ENCODE measurements at places on chromosomes 12 and 14. TPM values are rescaled to one million over a fixed set of nuclear protein-coding genes. Genes with fewer than 3 reads are reported as not detected.

Gene SLCO1B1
- polyA plus RNA-seq = not detected

GRCh38 chr12:30570211-30570890 is 125.3 kb downstream of the IPO8 start:
- DNase-seq = no peak

Gene KLRK1
- polyA plus RNA-seq = not detected

GRCh38 chr12:109900752-109901580 is 892 bp downstream of the TCHP start:
- no peak for DNase-seq

DNA sequence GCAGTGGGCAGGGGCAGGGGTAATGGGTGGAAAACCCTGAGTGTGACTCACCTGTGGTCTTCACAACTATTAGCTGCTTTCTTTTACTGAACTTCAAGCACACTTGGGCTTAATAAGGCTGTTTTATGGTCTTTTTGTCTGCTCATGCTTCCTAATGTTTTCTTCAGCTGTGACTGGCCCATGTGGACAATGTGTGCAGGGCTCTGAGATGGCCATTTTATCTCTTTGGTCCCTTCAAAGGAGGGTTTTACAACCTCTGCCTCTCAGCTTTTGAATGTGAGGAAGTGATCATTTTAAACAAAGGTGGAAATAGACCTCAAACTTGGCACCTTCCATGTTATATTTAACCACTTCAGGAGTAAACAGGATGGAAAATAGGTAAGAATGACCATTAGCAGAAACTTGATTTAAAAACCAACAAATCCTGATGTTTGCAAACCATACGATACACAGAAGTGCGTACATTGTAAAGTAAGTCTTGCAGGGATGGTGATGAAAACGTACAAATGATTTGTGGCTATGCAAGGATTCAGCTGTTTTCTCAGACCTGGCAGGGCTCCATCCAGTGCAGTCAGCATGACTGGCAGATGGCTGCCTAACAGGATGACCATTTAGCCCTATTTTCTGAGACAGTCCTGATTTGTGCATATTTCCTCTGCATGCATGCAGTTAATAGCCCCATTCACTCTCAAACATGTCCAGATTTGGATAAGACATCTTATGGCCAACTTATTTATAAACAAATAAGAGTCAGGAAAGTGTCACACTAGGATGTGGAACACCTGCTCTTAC is 103.2 kb downstream of the SLC38A4 start:
- DNase-seq = no peak

DNA sequence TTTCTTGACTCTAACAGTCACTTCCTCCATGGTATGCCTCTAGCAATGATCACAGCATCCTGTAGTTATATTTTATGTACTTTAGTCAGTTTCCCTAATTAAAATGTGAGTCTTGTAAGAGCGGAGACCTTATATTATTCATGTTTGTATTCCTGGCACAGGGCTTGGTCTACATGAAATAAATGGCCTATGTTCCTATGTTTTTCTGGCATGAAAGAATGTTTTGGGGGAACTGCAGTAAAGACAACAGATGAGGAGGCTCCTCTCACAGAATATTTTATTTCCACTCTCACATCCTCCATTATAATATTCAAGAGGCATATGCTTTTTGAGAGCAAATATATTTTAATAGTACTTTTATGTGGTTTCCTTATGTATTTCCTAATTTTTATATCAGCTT is 429.8 kb upstream of the PDE3A start:
- DNase-seq = no peak

DNA sequence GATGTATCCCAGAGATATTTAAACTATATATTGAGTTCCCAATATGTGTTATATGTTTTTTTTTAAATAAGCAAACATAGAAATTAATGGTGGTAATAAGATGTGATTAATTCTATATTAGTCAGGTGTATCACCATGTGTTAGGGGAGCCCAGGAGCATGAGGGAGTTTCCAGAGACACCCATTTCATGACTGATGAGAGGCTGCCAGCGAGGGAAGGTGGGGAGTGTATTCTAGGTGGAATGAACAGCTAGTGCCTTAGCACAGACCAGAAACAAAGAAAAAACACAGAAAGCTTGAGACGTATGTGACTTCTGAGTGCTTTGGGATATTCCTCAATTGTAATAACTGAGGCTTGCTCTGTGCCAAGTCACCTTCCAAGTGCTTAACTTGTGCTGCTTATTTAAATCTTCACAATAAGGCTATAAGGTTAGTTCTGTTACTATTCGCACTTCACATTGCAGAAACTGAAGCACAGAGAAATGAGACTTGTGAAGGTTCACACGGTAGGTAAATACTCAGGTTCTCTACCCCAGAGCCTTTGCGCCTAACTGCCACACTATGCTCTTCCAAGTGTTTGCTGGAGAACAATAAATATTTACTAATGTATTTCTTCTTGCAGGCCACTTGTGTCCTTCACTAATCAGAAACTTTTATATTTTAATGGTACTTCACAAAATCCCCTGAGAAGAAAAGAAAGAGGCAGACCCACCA is 17.9 kb upstream of the MGP start:
- no peak for DNase-seq

GRCh38 chr14:101363880-101364391 is 197.4 kb upstream of the DIO3 start:
- no peak for DNase-seq

DNA sequence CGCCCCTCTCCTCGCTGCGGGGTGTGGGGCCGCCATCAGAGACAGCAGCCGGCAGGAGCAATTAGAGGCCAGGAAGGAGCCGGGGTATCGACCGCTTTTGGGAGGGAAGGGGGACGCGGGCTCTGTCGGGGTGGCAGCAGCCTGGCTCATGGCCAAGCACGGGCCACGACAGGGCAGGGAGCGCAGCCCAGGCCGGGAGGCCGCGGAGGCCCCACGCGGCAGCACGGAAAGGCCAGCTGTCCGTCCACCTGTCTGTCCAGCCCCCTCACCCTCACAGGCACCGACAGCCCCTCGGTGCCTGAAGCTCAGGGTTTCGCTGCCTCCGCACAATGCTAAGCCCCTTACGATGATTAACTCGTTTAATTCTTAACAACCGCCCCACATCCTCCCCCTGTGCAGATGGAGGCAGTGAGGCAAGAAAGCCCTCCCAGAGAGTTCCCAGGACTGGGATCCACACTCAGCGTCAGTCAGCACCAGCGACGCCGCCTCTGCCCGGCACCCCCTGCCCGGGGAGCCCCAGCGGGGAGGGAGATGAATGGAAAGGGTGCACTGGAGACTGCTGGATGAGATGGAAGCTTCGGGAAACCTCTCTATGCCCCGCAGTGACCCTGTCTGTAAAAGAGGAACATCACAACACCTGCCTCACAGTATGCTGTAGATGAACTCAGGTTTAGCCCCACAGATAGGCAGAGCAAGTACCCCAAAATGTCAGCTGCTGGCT is 23.7 kb downstream of the NCOR2 start:
- DNase-seq = no peak

DNA sequence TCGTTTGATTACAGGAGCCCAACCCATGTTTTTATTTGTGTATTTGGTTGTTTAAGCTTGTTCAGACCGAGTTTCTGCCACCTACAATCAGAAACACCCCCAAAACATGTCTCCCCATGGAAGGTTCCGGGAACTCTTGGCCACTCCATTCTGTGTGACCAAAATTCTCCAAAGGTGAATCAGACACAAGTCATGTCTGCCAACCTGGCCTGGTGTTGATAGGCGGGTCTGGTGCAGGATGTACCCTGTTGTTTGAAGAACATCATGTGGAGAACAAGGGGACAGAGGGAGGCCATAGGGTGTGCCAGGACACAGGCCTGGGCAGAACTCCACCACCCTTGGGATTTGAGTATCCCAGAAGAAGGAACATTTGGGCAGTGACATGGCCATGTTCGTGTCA is 147.1 kb upstream of the MYL2 start:
- no peak for DNase-seq

DNA sequence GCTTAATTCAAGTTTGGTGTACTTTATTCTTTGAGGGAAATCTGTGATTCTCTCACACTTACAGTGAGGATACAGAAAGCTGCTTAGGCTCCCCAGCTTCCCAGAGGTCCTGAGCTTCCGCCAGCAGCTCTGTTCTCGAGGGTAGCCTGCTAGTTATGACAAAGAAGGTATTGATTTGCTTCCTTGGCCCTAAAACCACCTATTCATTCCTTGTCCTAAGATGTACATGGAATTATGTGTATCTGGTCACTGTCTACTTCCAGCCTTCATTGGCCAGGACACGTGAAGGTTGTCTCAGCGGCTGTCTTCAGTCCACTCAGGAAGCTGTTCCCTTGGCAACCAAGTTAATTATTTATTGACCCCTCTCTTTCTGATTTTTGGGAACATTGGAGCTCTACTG is 55.7 kb downstream of the GALNT8 start:
- no peak for DNase-seq

DNA sequence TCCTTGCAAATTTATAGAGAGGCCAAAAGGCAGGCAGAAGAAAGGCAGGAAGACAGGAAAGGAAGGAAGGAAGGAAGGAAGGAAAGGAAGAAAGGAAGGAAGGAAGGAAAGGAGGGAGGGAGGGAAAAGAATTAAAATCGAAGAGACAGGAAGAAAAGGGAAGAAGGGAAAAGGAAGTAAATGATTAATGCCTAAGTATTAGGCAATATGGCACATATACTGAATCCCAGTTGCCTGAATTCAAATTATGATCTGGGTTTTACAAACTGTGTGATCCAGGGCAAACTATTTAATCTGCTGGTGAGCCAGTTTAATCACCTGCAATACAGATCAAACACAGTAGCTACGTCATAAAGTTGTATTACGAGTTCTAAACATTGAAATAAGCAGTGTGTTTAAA is 983.6 kb downstream of the FLRT2 start:
- DNase-seq = no peak

- no peak for DNase-seq
Measured at GRCh38 chr12:91922139-91922538, 223.5 kb downstream of the BTG1 start.

Gene C14orf132
- polyA plus RNA-seq = 13.2 TPM

GRCh38 chr14:61673305-61673704 is 22.0 kb upstream of the HIF1A start:
- DNase-seq = no peak

Gene AQP6
- polyA plus RNA-seq = not detected

Gene CDH24
- 9.0 TPM for polyA plus RNA-seq

DNA sequence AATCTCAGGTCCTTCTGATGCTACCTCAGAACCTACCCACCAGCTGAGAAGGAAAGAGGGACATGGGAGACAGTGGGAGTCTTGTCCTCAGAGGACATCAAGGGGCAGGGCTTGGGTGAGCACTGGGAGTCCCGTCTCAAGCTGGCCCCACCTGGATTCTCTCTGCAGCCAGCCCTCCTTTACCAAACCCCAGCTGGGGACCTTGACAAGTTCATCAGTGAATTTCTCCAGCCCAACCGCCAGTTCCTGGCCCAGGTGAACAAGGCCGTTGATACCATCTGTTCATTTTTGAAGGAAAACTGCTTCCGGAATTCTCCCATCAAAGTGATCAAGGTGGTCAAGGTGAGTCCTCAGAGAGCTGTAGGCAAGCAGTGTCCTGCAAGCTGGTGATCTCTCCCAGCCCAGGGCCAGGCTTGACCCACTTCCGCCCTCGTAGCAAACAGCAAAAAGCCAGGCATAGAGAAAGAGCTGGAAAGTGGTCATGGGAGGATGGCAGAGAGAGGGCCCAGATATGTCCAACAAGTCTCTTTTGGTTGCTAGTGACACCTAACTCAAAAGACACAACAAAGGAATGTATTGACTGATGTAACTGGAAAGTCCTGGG is 14.2 kb upstream of the OAS2 start:
- DNase-seq = no peak

GRCh38 chr14:70152704-70153103 is 36.0 kb downstream of the SLC8A3 start:
- DNase-seq = no peak

DNA sequence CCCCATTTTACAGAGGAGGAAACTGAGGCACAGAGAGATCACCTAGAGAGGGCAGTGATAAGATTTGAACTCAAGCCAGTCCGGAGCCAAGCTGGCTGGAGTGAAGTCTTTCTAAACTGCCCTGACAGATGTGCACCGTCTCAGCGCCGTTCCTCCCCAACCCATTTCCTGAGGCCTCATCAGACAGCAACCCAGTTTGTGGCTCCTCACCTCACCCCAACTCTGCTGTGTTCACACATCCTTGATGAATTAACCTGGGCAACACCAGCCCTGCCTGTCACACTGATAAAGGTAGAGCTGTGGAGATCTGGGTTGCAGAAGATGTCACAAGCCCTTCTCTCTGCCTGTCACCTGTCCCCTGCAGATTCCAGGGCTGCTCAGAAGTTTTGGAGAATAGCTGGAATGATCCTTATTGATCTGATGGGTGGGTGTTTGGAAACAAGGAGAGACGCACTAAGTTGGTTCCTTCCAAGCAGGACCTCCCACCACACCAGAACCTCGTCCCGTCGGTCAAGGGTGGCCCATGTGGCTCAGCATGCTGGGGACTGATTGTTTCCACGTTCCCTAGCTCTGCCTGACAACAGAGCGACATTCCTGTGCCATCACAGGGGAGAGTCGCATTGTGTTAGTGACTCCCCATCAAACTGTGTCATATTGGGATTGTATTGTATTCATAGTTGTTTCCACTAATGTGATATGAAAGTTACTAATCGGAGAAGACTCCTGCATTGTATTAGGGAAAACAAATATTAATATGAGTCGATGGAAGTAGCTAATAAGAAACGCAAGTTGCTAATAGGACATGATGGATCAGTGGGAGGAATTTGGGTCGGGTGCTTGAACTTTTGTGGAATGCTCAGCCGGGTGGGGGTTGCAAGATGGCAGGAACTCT is 200.6 kb downstream of the PHETA1 start:
- no peak for DNase-seq

Data from BJ (cell line).